ENCODE measurements at places on chromosomes 11 and 22.

GRCh38 chr11:72779495-72780128 is 14.2 kb downstream of the STARD10 start:
- DNase-seq, result no peak

DNA sequence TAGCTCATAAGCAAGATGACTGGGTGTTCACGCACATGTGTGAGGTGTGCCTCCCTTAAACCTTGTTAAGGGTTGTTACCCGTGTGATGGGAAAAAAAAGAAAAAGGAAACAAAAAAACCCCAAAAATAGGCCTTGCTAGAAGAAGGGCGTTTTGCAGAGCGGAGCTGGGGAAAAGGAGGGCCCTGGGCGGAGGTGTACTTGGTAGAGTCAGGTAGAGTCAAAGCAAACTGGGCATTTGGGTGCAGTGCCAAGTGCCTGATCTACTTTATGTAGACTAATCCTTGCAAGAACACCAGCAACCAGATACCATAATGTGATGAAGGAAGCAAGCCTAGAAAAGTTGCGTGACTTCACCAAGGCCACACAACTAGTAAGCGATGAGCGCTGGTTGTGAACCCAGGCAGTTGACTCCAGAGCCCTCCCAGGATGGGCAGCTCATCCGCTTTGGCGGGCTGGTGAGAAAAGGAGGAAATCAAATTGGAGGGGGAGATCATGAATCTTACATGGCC is 1.2 kb upstream of the TIRAP start:
- no peak for DNase-seq

DNA sequence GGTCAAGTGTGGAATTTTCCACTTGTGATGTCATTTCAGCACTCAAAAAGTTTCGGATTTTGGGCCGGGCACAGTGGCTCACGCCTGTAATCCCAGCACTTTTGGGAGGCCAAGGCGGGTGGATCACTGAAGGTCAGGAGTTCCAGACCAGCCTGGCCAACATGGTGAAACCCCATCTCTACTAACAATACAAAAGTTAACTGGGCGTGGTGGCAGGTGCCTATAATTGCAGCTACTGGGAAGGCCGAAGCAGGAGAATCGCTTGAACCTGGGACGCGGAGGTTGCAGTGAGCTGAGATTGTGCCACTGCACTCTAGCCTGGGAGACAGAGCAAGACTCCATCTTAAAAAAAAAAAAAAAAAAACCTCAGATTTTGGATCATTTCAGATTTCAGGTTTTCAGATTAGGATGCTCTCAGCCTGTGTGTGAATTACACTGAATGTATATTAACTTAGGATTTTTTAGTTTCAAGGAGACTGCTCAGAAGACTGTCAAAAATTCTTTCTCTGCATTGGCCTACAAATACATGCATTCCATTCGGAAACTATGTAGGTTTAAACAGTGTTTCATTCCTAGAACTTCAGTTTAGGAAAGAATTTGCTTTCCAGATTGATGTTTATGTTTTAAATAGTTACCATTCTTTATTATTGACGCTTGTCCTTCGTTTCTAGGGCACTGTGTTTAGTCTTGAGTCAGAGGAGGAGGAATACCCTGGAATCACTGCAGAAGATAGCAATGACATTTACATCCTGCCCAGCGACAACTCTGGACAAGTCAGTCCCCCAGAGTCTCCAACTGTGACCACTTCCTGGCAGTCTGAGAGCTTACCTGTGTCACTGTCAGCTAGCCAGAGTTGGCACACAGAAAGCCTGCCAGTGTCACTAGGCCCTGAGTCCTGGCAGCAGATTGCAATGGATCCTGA is 48.0 kb downstream of the BID start:
- DNase-seq, result no peak

GRCh38 chr11:2097356-2097997 is 41.7 kb downstream of the IGF2 start:
- DNase-seq, result no peak

GRCh38 chr11:119106564-119107537 is at the start of gene C2CD2L:
Gene C2CD2L, plus strand, starts transcription at chr11:119107344. Its CDS starts 398 bp downstream, at chr11:119107742.
- DNase-seq, result peak; percentile 90

DNA sequence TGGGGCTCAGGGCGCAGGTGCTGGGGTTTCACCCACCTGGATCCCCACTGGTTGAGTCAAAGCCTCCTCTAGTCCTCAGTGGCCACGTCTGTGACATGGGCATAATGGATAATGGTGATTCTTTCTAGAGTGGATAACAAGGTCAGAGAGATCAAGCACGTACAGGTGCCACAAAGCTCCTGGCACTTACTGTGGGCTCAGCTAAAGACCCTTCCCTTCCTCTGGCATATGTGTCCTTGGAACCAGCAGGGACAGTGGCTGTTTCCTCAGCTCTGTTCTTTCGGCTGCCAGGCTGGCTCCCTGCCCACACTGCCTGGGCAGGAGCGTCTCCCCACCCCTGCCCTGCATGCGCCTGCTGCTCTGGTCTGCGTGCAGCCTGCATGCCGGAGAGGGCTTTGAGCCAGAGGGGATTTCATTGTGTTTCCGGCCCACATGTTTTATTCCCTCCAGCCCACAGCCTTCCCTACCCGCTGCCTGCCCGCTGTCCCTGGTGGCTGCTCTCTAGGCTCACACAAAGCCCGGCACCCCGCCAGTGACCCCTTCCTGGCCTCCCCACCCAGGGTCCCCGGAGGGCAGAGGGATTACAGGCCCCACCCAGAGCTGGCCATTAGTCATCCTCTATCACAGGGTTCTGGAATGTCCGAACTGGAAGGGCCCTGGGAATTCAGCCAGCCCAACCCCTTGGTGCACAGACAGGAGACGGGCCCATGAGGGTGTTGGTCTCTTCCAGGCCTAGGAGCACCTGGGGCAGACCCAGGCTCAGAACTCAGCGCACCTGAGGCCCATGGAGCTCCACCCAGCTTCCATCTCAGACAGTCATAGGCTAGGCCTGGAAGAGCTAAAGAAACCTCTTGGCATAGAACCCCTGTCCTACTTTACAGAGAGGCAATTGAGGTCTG is 55.3 kb upstream of the GCAT start:
- no peak for DNase-seq

GRCh38 chr11:116981266-116981885 is 116.9 kb downstream of the SIK3 start:
- DNase-seq, result no peak

DNA sequence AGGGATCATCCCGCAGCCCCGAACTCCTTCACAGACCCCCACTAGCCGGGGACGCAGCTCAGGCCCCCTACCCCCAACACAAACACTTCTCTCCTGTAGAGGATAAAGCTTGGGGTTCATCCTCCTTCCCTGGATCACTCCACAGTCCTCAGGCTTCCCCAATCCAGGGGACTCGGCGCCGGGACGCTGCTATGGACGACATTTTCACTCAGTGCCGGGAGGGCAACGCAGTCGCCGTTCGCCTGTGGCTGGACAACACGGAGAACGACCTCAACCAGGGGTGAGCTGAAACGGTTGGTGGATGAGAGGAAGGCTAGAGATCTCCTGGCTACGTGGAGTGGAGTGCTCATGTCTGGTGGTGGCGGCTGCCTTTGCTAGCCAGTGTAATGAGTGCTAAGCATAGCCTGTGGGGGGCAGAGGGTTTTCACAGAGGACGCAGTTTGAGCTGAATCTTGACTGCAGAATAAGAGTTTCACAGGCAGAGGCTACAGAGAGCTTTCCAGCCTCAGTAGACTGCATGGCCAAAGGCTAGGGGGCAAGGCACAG is 580 bp downstream of the ILK start:
- DNase-seq, result no peak

GRCh38 chr11:95660038-95660437 is 129.5 kb downstream of the FAM76B start:
- DNase-seq, result no peak

DNA sequence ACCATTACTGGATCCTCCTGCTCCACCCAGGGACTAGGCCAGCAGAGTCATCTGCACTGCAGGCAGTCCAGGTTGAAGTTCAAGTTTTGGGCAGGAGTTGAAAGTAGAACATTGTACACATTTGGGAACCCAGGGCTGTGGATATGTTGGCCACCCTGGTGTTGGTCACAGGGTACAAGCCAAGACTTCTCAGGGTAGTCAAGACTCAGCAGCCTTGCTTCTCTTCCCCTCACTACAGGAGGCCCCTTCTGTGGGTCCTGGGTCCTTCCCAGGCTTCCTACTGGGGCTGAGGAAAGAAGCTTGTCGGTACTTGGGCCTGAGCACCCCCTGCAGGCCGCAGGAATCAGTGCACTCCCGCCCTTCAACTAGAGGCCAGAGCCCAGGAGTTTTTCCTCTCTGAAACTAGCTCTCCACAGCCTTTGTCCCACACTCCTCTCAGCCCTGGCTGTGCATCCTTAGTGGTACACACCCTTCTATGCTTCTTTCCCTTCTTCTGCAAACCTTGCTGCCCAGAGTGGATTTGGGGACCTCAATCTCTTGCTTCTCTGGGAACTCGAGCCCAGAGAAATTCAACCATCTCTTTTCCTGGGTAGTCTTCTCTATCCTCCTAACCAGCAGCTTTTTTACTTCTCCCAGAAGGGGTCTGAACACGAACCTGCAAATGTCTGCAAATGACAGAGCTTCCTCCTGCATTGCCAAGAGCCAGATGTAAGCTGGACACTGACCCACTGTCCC is 2.6 kb upstream of the HPX start:
- no peak for DNase-seq

- DNase-seq, result no peak
Measured at GRCh38 chr11:122167100-122167499, 51.1 kb upstream of the BLID start.

- DNase-seq, result no peak
Measured at GRCh38 chr11:108938604-108939003, 273.7 kb downstream of the DDX10 start.

DNA sequence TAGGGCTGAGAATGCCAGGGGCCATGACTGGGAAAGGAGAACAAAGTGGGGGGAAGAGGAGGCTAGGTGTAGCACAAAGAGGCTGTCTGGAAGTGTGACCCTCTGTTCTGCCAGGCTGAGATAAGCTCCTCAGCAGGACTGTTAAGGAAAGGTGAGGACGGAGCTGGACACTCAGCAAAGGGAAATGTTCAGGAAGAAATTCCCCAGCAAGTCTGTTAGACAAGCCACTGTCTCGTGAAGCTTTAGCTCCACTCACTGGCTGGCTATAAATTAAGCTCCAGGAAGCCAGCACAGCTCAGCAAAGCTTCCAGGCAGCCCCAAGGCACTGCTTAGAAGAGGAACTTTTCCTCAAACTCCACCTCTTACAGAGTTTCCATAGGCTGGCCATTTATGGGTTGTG is 181.2 kb upstream of the API5 start:
- DNase-seq, result no peak

- no peak for DNase-seq
Measured at GRCh38 chr11:77874206-77874605, 53.3 kb downstream of the AAMDC start.

DNA sequence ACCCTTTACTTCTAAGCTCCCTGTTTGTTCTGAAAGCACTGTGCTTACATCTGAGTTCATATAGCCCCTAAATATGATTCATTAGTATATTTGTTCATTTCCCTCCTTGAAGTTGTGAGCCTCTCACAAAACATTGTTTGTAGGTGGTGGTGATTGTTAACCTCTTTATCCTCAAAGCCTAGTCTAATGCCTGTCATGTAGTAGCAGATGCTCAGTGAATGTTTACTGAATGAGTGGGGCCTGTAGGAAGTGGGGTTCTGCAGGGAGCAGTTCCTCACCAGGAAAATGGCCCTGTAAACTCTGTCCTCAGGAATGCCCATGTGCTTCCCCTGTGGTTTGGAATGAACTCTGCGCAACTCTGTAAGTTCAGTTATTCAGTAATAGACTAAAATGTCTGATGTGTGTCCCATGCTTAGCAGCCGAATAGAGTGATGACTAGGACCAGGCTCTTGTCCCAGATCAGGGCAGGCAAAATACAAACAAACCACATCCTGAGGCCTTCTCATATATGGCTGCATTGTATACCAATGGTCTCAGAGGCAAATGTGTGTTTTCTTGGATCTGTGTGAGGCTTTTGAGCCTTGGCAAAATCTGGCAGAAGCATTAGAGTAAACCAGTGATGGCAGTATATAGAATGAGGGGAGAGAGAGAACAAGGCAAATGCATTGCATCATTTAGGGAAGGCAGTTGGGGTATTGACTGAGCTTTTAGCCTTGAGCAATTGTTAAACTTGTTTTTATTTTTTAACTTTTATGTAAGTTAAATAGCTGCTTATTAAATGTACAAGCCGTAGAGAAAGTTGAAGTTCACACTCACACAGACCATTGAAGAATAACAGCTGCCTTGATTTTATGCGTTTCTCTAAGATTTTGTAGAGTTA is 91.4 kb upstream of the BIRC3 start:
- DNase-seq, result no peak

DNA sequence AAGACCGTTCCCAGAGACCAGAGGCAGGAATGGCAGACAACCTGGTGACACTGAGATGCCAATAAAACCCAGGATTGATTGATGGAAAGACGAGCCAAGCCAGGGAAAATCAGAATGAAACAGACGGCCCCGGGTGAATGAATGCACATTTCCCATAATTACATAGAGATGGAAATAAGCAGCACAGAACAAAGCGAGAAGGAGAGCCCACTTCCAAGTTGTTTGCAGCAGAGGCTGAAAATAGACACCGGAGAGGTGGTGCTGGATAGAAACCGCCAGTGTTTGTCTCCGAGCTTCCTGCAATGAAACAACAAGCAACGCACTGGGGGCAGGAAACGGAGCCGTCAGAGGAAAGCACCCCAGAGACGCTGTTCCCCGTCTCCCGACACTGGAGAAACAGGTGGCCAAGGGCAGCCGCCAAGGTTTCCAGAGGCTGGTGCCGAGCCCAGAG is 406.8 kb downstream of the SHANK2 start:
- no peak for DNase-seq

GRCh38 chr22:21041937-21042336 is 3.8 kb upstream of the LRRC74B start:
- DNase-seq, result no peak

- no peak for DNase-seq
Measured at GRCh38 chr11:17898782-17899181, 114.1 kb downstream of the SERGEF start.

DNA sequence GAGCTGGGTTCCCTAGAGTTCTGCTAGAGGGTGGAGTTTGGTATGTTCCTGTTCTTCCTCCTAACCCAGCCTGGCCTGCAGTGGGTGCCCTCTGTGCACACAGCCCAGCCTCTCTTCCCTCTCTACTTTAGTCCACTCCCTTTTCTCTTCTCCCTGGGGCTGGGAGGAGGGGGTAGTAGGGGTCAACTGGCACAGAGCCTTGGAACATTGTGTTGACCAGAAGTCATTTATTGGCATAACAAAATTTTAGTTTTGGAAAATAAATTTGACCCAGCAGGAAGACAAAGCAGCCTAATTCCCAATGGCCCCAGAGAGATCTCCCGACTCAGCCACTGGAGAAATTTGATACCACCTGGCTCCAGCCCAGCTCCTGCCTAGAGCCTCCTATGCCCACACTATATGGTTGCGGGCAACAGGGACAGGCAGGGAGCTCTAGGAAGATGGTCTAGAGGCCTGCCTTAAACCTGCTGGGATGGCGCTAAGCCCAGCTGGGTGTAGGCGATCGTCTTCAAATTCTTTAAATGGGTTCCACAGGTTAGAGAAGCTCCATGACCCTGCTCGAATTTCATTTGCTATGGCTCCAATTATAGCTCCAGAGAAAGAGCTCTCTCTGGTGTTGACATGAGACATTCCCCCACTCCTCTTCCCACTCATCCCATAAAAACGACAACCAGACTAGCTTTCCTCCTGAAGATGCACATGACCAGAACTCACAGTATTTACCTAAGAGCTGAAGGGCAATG is 9.9 kb downstream of the PCSK7 start:
- DNase-seq, result peak; percentile 79

Measured in DMS79 (cell line).